NCI-H1105 treated with DMSO at 0.1 percent for 48 hours (cell line): ENCODE measurements at places on chromosomes 4 and X.

DNA sequence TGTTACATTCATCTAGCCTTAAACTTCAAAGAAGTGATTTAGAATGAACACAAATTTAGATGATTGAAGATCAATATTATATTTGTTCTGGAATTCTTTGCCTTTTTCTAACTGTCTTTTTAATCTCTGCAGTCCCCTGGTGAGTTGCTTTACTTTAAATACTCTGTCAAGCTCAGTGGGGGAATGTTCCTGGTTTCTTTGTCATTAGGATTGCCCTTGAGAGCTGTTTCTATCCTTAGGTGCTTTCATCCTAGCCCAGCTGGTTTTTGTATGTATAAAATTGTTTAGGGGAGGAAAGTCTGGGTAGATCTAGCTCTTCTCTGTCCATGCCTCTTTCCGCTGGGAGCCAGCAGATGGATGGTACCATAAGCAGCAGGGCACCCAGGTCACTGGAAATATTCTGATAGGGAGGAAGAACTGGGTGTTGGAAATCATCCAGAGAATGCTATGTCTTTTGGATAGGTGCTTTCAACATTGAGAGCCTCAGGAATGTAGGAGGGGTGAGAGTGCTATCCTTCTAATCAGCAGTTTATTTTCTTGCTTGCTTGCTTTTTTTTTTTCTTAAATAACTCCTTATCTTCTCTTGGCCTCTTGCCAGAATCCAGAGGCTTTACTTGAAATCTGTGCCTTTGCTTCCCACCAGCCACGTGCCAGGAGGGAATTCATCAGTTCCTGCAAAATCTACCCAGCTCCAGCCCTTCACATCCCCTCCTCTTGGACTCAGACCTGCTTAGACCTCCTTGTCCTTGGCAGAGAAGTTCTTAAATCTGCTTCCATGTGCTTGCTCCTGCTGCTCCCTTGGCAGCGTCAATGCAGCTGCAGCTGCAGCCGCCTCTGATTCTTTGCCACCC is 215.3 kb upstream of the ANXA3 start:
- no peak for DNase-seq

DNA sequence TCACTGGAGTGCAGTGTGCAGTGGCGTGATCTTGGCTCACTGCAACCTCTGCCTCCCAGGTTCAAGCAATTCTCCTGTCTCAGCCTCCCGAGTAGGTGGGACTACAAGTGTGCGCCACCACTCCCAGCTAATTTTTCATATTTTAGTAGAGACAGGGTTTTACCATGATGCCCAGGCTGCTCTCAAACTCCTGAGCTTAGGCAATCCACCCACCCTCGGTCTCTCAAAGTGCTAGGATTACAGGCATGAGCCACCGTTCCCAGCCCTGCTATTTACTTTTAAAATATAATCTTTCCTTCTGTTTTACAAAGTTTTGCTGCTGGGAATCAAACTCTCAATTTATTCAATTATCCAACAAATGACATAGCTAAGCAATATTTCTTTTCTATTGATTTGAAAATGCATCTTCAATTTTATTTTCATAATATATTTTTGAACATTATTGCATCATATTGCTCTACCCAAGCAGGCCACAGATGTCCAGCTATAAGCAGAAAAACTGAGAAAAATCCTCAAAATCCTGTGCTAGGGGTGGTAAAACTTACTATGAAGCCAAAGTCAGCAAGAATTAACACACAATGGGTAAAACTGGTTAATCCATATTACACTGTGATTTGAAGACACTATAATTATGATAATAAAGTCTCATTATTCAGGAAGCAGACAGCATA is 5.2 kb downstream of the TIFA start:
- no peak for DNase-seq

GRCh38 chrX:16310326-16310725 is 143.0 kb downstream of the MAGEB17 start:
- no peak for DNase-seq

DNA sequence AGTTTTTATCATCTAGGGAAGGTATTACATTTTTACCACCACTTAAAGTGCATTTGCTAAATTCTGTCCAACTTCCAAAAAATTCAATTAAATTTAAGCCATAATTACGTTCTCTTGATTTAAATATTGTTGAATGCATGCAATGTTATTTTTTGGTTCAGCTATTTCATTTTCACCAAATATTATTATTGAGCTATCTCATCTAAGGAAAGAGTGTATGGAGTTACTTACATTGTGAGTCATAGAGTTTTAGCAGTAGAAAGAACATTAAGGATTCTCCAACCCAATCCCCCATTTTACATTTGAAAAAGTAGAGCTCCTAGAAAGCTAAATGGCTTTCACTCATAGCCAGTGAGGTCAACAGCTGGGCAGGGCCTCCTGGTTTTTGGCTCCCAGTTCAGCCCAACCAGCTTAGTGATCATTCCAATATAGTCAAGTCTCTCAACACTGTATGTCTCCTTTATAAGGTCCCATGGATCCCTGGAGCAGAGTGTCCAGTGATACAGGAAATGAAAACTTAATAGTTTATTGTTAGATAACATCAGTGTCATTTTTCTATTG is 60.5 kb downstream of the NDNF start:
- DNase-seq = no peak

DNA sequence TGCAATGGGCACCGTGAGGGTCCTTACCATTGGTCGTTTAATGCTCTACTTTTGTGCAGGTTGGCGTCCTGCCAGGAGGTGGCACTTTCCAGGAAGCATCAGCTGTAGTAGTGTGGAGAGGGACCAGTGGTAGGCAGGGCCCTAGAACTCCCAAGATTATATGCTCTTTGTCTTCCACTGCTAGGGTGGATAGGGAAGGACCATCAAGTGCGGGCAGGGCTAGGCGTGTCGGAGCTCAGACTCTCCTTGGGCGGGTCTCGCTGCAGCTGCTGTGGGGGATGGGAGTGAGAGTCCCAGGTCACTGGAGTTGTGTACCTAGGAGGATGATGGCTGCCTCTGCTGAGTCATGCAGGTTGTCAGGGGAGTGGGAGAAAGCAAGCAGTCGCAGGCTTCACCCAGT is 134.7 kb downstream of the KLF8 start:
- DNase-seq = no peak

DNA sequence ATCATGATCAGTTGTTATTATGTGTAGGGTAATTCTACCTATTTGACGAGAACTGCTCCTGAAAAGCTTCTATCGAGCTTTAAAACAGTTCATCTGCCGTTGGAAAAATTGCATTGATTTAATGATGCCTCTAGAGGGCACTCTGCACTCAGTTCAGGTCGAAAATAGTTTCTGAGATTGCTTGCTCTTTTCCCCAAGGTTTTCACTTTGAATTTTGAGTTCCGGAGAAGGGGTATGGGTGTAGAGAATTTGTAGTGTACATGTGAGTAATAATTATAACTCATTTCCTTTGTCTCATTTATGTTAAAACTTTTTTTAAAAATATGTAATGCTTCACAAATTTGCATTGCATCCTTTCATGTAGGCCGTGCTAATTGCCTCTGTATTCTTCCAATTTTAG is 28.4 kb upstream of the TNIP3 start:
- DNase-seq = peak; percentile 31

DNA sequence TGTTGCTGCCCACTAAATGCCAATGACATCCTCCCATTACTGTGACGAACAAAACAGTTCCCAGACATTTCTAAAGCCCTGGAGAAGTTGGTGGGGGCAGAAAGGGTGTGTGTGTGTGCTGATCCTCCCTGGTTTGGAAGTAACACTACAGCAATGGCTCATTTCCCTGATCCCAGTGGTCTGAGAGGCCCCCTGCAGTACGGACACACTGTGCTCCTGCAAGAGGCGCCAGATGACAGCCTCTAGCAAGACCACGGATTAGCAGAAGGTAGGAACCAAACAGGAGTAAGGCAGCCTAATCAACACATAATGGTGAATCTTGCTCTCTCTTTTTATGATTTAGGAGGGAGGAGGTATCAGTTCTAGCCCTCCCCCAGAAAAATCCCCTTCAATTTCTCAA is 49.6 kb downstream of the CHRDL1 start:
- no peak for DNase-seq

DNA sequence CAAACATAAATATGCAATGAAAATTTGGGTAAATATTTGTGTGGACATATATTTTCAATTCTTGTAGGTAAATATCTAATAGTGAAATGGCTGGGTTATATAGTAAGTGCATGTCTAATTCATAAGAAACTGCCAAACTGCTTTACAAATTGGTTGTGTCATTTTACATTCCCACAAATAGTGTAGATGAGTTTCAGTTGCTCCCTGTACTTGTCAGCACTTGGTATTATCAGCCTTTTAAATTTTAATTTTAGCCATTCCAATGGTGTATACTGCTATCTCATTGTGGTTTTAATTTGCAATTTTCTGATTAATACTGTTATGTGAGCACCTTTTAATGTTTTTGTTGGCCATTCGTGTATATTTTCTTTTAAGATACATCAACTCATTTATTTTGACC is 23.1 kb upstream of the GABRE start:
- no peak for DNase-seq

DNA sequence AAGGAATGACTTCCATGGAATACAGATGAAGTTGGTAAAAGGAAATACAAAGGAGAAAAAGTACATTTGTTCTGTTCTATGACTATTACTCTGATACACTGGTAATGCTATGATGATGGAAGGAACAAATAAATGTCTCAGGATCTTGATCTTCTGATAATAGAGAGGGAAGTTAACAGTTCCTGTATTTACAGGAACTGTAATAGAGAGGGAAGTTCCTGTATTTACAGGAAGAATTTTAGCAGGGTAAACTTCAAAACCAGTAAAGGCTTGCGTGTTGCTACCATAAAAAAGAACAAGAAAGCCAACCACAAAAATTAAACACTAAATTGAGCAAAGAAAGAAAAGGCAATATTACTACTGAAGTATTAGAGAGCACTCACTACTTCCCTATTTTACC is 91.7 kb upstream of the HPGD start:
- DNase-seq = no peak

- no peak for DNase-seq
Measured at GRCh38 chrX:133374874-133375387, 40.4 kb downstream of the GPC4 start.

- no peak for DNase-seq
Measured at GRCh38 chrX:150201391-150201790, 161.7 kb upstream of the MAMLD1 start.

DNA sequence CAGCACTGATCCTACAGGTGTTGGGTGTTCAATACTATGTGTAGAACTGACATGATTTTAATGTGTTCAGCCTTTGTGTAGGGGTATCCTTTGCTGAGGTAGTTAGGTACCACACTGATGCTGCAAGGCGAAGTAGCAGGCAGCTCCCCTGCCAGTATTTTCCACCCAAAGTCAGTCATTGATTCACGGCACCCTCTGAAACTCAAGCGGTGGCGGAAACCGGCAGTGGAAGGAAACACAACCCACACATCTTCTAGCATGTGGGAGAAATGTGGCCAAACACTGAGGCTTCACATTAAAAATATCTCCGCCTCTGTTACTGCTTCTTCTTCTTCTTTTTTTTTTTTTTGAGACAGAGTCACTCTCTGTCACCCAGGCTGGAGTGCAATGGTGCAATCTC is 126.3 kb downstream of the AASDH start:
- no peak for DNase-seq

- DNase-seq = no peak
Measured at GRCh38 chr4:87026800-87027495, 92.1 kb downstream of the AFF1 start.

DNA sequence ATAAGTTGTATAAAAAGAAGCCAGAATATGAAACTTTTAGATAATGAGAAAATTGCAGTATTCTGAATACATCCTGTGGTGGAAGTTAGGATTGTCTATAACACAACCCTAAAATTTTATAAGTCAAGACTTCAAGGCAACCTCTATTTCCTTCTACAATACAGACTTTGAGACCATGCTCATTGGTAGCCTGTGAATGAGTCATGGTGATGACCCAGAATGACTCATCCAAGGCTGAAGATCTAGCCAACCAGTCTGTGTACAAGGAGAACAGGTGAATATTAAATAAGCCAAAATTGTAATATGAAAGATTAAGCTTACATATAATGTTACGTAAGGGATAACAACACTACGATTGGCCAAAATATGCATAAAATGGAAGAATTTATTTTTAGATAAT is 475.9 kb upstream of the GALNT7 start:
- no peak for DNase-seq

DNA sequence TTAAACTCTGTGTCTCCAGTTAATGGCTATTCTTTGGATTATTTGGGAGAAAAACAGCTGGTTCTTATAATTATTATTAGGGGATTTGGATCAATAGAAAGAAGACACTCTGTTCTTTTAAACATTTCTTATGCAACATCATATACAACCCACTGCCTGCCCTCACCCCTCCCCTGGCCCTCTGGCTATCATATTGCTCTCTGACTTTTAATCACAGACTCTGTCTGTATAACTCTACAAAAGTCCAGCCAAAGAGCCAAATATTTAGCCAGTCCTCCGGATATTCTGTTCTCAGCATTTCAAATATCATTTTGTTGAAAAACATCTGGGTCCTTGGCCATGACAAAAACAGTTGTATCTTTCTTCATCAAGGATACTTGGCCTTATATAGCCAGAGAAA is 19.0 kb upstream of the PACRGL start:
- no peak for DNase-seq

- DNase-seq = no peak
Measured at GRCh38 chrX:56564921-56565840, 1.8 kb downstream of the UBQLN2 start.

DNA sequence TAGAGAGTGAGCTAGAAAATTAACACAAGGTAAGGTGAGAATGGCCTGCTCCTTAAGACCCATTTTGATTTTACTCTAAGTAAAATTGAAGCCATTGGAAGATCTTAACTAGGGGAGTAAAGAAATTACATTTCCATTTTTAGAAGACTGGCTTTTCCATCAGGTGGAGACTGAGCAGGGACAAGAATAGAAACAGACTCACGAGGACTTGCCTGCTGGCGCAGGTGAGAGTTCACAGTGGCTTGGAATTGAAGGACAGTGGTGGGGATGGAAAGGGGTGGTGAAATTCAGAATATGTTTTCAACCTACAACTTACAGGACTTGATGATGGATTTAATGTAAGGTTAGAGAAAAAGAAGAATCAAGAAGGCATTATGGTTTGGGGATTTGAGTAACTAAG is 427.4 kb downstream of the INPP4B start:
- no peak for DNase-seq

DNA sequence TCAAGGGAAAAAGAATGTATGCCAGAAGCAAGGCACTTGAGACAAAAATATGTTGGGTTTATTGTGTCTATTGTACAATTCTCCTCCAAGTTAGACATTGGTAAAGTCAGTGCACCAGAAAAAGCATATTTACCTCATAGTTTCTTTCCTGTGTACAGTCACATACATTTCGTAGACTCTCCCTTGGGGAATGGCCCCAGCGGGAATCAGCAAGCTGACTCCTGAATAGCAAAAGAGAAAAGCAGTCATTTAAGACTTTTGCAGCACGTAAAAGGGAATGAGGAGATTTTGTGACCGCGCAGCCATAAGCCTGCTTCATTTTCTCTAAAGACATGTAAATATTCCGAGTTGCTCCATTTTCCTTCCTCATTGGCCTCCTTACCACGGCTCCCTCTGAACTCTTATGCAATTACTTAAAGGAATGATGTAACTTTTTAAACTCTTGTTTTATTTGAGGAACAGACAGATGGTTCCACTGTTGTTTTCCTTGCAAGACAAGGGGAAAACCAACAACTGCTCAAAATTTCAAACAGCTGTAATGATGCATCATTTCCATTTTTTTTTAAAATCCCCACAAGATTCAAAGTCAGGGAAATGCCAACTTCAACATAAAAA is 332.7 kb downstream of the UNC5C start:
- DNase-seq = no peak

- no peak for DNase-seq
Measured at GRCh38 chr4:86928400-86929255, 6.2 kb upstream of the AFF1 start.

- DNase-seq = no peak
Measured at GRCh38 chrX:71532078-71532752, 689 bp upstream of the OGT start.

- no peak for DNase-seq
Measured at GRCh38 chrX:6679988-6680387, 145.1 kb upstream of the VCX3A start.
